Head of caudate nucleus (tissue), 42 donors: ENCODE measurements at places on chromosomes 12 and 14.

- DNase-seq: no peak
These were observed 184.3 kb downstream of the ZFP36L1 start for GRCh38 chr14:68608574-68608962.

DNA sequence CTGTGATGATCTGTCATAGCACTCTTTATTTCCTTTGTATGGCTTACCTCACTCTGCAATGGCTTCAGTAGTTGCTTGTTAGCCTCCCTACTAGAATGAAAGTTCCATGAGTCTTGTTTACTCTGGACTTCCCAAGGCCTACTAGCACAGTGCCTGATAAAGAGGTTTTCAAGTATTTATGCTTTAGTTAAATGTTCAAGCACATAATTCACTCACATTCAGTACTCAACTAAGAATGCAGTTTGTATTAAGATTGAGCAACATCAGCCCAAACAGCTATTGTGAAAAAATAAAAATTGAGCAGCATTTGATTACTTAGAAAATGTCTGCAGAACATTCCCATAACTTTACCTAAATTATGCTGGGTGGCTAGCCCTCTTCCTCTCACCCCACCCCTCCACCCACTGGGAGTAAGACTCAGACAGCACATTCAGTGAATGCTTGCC, 158.9 kb upstream of the AMIGO2 start:
- DNase-seq: no peak

DNA sequence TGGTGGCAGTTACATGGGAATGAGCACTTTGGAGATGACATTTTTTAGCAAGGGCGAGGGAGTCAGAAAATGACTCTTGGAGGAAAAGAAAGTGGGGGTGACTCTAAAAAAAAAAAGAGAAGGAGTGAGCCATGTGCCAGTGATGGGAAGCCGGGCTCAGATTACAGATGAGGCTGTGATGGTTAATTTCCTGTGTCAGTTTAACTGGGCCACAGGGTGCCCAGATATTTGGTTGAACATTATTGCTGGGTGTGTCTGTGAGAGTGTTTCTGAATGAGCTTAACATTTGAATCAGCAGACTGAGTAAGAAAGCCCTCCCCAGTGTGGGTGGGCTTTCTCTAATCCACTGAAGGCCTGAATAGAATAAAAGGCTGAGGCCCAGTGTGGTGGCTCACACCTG, 26.8 kb upstream of the CCDC60 start:
- no peak for DNase-seq

DNA sequence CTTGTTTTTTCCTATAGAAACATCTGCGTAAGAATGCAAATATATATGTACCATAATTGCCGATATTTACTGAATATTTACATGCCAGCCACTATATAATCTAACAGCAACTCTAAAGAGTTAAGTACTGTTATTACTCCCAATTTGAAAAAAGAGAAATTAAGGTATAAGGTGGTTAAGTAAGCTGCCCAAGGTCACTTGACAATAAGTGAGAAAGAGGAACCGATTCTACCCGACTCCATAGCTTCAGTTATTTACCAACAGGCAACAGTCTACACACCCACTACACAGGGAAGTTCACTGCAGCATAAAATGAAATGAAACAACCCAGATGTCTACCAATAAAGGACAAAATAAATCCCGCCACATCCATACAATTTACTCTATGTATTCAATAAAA, 1.1 kb downstream of the MIS18BP1 start:
- no peak for DNase-seq

- no peak for DNase-seq
These were observed 317.5 kb upstream of the DIO3 start for GRCh38 chr14:101243587-101244338.

DNA sequence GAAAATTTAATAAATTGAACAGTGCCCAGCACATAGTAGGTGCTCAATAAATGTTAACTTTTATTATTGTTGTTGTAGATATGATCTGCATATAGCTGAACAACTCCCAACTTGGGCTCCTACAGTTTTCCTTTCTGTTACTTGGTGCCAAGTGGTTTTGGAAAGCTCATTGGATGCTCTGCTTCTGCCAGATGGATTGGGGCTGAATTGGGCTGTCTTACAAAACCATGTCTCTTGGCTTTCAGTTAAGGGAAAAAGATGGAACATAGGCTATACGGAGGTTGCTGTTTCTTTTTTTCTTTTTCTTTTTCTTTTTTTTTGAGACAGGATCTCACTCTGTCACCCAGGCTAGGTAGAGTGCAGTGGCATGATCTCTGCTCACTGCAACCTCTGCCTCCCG, 140.7 kb upstream of the PWP1 start:
- no peak for DNase-seq

DNA sequence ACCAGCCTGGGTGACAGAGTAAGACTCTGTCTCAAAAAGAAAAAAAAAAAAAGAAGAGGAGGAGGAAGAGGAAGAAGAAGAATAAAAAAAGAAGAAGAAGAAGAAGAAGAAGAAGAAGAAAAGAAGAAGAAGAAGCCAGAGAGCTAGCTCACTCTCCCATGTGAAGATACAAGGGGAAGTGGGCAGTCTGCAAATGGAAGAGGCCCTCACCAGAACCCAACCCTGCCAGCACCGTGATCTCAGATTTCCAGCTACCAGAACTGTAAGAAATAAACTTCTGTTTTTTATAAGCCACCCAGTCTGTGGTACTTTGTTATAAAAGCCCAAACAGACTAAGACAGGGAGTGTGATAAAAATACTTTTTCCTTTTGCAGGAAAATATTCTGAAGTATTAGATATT, 130.7 kb downstream of the ETNK1 start:
- DNase-seq: no peak

- no peak for DNase-seq
These were observed 96.6 kb downstream of the SCN8A start for GRCh38 chr12:51687614-51688013.

- DNase-seq: no peak
These were observed 813 bp downstream of the TWF1 start for GRCh38 chr12:43805149-43805859.

- no peak for DNase-seq
These were observed 830.1 kb upstream of the MGAT4C start for GRCh38 chr12:87086118-87086891.

- no peak for DNase-seq
These were observed 49.2 kb upstream of the DICER1 start for GRCh38 chr14:95206534-95206933.

GRCh38 chr12:111224186-111225066, 144.5 kb downstream of the PHETA1 start:
- DNase-seq: no peak

DNA sequence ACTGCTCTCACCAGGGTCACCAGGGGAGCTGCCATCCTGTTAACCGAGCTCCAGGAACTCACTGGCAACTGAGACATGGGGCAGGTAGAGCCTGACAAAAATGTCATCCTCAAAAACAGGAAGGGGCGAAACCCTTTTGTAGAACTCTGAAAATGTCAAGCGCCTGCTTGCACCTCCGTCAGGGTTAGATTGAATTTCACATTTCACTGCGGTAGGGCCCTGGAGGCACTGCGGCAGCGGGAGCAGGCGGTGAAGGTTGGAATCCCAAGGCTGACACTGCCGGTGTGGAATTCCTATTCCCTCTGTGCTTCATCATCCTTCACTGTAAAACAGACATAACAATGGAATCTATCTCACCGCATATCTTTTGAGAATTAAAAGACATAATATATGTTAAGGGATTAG, 142.8 kb upstream of the TMCC3 start:
- DNase-seq: no peak

GRCh38 chr14:79137045-79137430, 966.9 kb downstream of the NRXN3 start:
- DNase-seq: no peak

DNA sequence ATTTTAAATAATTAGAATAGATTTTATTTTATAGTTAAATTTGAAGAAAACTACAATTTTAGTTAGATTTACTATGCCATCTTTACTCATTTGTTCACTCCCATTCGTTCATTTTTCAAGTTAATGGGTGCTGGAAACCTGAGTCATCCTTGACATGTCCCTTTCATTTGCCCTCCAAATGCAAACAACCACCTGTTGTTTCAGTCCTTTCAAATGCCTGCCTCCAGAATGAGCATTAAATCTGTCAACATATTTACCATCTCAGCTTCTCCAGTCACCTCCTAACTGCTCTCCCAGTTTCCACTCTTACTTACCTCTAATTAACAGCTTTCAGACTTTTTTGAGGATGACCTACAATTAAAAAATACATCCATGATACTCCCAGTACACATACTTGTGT, 375.5 kb downstream of the RAD51B start:
- DNase-seq: no peak

- DNase-seq: no peak
These were observed 24.1 kb downstream of the DDX47 start for GRCh38 chr12:12837025-12837812.

GRCh38 chr12:6533923-6534694, at the start of gene GAPDH:
TSS of gene GAPDH (plus strand) at chr12:6534517. CDS start at chr12:6534833, 316 bp downstream.
- DNase-seq: peak; percentile 99

- DNase-seq: no peak
These were observed 114.8 kb upstream of the FLRT2 start for GRCh38 chr14:85415015-85415712.
